ENCODE measurements at places on chromosomes 11 and 22. TPM values are rescaled to one million over a fixed set of nuclear protein-coding genes. Genes with fewer than 3 reads are reported as not detected.

DNA sequence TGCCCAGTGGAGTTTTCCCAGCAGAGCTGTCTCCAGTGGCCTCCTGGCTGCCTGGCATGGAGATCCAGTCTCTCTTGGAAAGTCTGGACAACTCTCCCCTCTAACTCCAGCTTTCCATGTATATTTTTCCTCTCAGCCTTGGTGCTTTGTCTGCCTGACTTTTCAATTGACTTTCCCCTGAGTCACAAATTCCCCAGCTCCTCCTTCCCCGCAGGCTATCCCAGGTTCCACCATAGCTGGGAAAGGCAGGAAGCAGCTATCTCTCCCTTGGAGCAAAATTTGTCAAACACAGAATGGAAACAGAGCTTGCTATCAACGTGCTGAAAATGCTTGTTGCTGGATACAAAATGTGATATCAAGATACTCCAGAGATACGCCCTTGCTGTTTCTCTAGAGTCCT, 384.8 kb downstream of the TMEM135 start:
- no peak for DNase-seq

DNA sequence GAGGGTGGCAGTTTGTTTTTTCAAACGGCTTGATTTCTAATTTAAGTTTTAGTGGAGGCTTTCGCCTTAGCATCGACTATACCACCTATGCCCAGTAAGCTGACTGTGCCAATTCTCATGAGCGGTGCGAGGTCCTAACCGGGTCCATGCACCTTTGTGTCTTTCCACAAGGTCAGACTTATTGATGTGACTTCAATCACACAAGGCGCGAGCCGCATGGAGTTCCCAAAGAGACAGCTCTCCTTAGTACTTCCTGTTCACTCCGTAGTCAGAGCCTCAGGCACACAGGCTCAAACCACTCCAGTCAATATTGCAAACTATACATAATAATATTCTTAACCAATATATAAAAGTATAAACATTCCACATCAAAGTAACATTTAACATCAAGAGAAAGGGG, 18.2 kb downstream of the ST14 start:
- no peak for DNase-seq

DNA sequence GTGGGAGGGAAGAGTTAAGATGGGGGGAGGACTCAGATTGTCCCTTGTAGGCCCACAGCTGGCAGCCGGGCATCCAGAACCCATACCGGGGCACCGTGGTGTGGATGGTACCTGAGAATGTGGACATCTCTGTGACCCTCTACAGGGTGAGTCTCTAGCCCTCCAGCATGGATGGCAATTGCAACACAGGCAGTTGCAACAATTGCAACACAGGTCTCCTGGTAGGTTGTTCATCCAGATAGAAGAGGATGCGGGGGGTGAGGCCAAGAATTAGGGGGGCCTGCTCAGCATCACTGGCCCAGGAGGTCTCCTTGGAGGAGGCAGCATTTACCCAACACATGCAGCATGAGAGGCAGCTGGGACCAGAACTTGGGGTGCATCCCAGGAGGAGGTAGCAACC, 3.4 kb downstream of the EHBP1L1 start:
- no peak for DNase-seq

DNA sequence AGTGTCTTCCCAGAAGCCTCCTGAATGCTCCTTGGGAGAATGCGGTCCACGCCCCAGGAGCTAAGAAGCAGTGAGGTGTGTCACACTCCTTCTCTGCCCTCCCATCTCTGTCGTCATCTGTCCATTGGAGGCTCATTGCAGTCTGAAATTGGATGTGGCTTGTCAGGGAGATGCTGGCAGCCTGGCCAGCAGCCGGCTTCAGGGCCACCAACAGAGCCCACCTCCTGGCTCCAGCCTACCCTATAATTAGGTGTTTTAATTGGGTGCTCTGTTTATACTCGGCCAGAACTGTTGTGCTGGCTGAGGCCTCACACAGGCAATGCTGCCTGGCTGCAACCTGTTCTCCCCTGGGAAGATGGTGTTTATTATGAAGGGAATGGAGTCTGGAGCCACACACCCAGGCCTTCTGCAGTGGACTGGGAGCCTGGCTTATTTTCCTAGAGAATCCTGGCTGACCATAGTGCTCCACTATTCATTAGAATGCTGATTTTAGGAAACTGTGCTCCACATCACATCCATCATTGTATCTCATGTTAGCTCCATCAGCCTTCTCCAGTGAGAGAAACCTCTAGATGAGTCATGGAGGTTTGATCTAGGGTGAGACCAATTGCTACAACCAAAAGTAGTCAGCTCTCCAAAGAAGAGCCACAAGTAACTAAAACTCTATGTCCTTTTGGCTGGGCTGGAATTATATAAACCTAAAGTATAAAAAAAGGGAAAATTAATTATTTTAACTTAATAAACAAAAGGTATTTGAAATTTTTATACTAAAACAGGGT, 86.8 kb upstream of the CRTAM start:
- DNase-seq: no peak

- DNase-seq: no peak
These were observed 4.6 kb downstream of the AP5B1 start for GRCh38 chr11:65776196-65776595.

GRCh38 chr11:6249770-6250555, 9.7 kb upstream of the CCKBR start:
- no peak for DNase-seq

- no peak for DNase-seq
These were observed 22.7 kb downstream of the OR5A2 start for GRCh38 chr11:59403546-59403945.

DNA sequence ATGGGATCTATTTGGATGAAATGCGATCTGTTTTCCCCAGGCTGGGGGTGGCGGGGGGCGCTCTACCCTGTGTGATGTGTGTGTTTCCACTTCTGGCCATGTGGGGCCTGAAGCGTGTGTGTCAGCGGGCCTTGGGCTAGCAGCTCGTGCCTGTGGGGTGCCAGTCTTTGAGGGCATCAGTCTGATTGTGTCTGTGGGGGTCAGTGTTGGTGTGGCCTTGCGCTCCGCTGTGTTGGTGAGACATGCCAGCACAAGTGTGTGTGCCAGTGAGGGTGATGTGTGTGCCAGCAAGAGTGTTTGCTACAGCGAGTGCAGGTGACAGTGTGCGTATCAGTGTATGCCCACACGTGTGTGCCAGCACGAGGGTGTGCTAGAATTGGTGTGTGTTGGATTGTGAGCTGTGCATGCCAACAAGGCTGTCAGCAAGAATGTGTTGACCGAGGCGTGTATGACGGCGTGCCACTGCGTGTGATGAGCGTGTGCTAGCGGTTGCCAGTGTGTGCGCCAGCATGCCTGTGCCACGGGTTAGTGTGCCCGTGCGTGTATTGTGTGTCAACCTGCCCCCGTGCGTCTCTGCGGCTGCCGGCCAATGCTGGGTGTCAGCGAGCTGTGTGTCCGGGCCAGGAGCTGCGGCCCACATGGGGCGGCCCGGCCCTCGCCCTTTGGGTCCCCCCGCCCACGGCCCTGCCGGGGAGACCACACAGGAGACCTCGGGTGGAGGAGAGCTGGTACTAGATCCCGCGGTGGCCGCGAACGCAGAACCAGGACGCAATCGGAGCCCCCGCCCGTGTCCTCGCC, 519 bp downstream of the ARRB1 start:
- DNase-seq: no peak

- no peak for DNase-seq
These were observed 118.4 kb downstream of the TEAD1 start for GRCh38 chr11:12792590-12792989.

- no peak for DNase-seq
These were observed 62.7 kb downstream of the STK33 start for GRCh38 chr11:8531312-8531711.

DNA sequence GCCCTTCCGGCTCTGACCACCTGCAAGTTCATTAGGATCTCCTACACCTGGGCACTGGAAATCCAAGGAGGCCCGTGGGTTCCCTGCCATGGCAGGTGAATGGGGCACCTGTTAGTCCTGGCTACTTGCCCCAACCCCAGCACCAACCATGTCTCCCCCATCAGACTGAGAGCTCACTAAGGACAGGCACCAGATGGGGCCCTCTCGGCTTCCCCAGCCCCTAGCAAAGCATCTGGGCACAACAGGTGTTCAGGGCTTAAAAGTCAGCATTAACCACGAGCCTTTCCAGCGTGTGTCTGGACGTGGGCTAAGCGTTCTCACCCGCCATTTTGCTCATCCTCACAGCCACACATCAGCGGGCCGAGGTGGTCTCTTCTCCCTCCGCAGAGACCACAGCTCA, 2.2 kb downstream of the SULT4A1 start:
- DNase-seq: no peak

Gene USP2
- polyA plus RNA-seq: 3.8 TPM

Gene CPT1B
- 11.5 TPM for polyA plus RNA-seq

Gene BTG4
- not detected for polyA plus RNA-seq

Gene RFPL2
- polyA plus RNA-seq: not detected

Gene IGLL1
- polyA plus RNA-seq: 0.47 TPM

Data from right lung (tissue), 10 donors.